Hematopoietic multipotent progenitor cell treated with erythropoietin and hydrocortisone succinate and interleukin-3 and kit ligand, for 4 days (in vitro differentiated cells): ENCODE measurements at places on chromosomes 13 and 19.

GRCh38 chr19:3179739-3180293 lies 1.2 kb downstream of the S1PR4 start:
- peak; percentile 62 for DNase-seq

DNA sequence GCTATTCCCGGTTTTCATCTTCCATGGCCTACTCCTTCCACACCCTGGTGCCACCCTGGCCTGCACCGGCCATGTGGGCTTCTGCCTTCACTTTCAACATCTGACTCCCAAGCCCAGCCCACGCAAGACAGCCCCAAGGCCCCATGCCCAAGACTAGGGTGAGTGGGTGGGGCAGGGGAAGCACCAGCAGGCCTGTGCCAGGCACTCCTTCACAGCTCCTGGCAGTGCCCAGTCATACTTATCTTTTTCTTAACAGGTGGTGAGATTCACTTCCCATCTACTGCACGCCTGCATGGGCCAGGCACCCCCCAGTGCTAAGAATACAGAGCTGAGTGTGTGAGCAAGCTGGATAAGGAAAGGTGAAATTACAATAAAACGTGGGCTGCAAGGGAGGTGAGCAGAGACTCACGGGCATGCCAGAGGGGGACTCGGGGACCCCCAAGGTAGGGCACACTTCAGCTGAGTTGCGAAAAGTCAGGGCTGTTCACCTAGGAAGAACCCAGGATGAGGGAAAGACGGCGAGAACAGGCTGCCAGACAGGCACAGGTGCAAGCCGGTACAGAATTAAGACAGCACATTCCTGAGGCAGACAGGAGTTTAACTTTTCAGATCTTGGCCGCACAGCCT lies 55.7 kb downstream of the COL4A1 start:
- DNase-seq = no peak

GRCh38 chr19:43464134-43464775 lies 1.2 kb downstream of the LYPD3 start:
- no peak for DNase-seq

GRCh38 chr19:50495020-50495531 lies 15.9 kb downstream of the JOSD2 start:
- DNase-seq = no peak

- DNase-seq = peak; percentile 56
Measured at GRCh38 chr13:77492982-77493381, 42.5 kb upstream of the SCEL start.

DNA sequence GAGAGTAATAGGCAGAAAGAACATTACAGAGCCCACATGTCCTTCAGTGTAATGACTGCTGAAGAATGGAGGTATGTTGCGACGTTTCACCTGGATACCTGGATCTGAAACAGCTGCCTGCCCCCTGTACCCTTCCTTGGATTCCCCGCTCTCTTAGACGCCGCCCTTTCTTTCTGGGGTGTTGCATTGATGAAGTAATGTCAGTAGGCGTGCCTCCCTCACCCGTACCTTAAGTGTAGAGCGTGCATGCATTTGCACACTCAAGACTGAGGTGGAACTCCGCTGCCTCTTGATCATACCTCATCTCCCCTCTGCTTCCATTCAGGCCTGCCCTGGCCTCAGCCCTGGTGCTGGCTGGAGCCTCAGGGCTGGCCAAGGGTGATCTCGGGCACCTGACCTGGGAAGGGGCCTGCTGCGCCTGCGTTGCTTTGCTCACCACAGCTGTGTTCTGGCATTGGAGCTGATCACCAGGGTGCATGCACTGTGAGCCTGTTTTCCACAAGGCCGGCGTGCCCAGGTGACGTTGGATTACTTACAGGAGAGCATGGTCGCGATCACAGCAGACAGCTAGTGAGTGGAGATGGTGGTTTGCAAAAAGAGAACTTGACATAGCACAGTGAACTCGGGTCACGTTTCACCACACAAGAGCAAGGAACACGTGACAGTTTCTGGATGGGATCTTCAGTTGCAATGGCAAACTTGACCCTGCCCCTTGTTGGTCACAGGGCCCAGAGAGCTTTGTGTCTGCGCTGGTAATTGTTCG lies 99.0 kb downstream of the ARHGEF7 start:
- DNase-seq = peak; percentile 55

GRCh38 chr13:75226733-75227435 lies 255.1 kb downstream of the TBC1D4 start:
- peak; percentile 91 for DNase-seq

- DNase-seq = peak; percentile 14
Measured at GRCh38 chr13:45879666-45880065, 28.1 kb upstream of the SIAH3 start.

GRCh38 chr13:74683411-74683810 lies 549.2 kb upstream of the KLF12 start:
- DNase-seq = peak; percentile 0

GRCh38 chr13:50616101-50616500 lies 227.4 kb downstream of the DLEU7 start:
- no peak for DNase-seq

GRCh38 chr19:51148580-51148979 lies 6.5 kb downstream of the SIGLEC7 start:
- peak; percentile 53 for DNase-seq

DNA sequence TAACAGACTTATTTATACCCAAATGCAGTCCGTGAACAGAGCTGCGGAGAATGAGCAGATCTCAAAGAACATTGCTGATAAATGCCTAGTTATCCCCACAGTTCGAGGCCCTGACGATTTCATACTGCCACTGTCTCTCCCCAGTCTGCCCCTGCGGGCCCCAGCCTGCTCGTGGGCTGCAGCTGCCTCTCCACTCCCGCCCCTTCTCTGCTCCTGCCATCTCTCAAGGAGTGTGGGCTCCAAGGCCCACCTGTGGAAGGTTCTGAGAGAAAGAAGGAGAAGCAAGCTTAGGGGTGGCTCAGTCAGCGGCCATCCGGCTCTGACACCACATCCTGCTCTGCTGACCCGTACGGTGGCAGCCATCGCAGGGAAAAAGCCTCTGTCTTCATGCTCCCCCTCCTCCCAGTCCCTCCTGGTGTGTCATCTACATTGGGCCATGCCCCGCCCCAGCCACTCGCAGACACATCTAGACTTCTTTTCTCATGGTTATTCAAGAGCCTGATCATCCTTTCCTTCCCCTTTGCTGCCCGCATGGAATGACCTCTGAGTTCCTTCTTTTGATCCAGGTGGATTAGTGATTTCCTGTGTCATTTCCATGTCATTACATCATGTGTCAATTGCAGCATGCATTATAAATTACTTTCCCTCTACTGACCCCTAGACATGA lies 52.0 kb downstream of the EPS15L1 start:
- DNase-seq = no peak

DNA sequence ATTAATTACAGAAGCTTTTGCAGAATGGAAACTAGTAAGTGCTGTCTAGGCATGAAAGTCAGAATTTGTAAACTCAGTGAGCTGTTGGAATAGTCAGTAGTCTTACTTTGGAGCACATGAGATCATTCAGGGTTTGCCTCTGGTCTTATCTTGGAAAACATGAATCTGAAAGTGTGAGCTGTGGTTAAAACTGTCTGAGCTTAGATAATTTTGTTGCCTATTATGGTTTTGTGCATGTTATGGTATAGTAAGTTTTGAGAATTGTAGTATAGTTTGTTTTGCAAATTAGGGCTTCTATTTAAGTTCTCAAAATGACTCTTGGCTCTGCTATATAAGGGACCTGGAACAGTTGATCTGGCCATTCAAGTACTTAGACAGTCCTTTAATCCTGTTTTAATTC lies 53.7 kb upstream of the TRPC4 start:
- peak; percentile 71 for DNase-seq

- no peak for DNase-seq
Measured at GRCh38 chr13:59409634-59410200, 754.0 kb downstream of the DIAPH3 start.

- no peak for DNase-seq
Measured at GRCh38 chr19:31706691-31707620, 357.7 kb upstream of the TSHZ3 start.

DNA sequence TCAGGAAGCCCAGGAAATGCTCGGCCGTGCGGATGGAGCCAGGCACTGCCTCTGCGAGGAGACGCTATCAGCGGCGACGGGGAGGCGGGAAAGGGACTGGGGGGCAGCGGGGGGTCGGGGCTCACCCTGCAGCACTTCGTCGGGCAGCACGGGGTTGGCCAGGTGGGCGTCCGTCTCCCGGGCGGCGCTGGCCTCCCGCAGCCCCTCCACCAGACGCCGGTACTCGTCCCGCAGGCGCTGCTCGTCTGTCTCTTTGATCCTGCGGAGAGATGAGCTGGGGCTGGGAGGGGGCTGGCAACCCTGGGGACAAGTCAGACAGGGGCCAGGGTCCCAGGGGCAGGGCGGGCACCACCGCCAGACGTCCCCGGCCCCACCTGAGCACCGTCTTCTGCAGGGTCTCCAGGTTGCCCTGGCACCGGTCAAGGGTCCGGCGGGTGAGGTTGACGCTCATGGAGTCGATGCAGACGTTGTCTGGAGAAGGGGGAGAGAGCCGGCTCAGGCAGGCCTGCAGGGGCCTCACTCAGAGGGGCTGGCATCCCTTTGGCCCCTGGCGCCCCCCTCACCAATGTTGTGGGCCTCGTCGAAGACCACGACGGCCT lies 6.4 kb downstream of the ERCC2 start:
- no peak for DNase-seq

- DNase-seq = no peak
Measured at GRCh38 chr19:34298891-34299520, 44.7 kb downstream of the GARRE1 start.

DNA sequence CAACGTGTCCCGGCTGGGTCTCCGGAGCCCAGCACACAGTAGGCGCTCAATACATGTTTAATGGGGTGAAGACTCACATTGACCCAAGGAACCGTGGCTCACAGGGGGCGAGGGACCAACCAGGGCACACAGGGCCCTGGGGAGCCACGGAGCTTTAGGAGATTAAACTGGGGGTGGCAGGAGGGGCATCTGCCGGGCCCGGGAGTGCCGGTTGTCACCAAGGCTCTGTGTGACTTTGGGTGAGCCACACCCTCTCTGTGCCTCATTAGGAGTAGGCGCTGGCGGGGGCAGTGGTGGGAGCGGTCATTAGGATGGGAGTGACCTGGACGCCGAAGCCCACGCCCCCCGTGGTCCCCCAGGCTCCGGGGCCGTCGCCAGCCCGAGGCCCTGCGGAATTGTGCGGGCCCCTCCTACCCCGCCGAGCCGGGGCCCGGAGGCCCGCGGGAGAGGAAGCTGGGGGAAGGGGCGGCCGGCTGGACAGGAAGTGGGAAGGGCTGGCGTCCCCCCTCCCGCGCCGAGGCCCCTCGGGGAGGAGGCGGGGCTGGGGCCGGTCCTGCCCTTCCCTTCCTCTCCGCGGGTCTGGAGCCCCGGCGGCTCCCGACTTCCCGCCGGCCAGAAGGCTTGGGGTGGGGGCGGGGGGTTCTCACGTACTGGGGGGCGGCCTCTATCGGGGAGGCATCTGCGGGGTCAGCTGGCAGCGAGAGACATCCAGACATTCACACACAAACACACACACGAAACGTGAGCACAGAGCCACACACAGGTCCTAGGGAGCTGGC lies 1.8 kb upstream of the SSBP4 start:
- peak; percentile 93 for DNase-seq

GRCh38 chr13:76425935-76426334 lies 460.3 kb downstream of the KCTD12 start:
- no peak for DNase-seq

GRCh38 chr13:93624311-93624777 lies 397.7 kb downstream of the GPC6 start:
- no peak for DNase-seq

DNA sequence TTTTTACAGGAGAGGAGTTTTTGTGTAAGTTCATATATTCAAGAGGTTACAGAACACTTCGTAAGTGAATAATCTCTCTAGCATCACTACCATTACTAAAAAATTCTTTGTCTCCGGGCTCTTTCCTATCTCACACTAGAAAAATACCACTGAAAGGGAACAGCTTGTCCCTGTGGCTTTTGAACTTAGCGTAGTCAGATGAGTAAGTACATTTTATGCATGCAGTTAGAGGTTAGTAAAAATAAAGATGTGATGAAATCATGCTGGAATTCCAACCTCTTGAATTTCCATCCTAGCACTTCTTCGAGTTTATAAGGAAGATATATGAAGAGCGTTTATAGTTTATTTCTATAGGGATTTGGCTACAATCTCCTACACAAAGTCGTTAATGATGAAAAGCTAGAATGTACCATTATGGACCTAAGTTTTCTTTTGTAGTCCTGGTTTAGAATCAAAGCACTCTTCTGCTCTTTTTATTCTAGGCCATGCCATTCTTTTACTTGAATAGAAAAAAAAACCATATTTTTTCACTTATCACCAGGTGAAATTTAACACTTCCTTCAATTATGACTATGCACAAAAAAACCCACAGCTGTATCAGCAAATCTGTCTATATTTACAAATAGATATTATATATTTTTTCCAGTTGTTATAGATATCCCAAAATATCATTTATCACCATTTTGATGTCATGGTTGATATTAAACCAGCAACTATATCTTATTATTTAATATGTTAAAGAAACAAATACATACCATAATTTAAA lies 139.9 kb upstream of the PCDH9 start:
- DNase-seq = no peak

DNA sequence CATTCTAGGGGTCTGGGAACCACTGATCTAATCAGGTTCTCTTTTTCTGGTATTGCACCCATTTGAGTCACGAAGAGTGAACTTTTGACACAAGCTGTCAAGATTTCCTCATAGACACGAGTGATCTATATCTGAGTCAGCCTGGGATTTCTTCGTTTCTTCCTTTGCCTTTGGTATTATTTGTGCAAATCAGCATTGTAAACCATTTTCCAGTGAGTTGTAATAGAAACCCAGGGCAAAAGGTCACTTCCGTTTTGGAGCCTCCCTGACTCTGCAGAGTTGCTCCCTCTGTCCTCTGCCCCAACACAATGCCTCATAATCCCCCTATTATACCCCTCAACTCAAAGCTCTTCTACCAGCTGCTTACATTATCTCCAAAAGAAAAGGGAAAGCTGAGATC lies 615.1 kb downstream of the EFNB2 start:
- DNase-seq = peak; percentile 13

GRCh38 chr13:99486996-99487395 lies 14.3 kb upstream of the TM9SF2 start:
- no peak for DNase-seq

DNA sequence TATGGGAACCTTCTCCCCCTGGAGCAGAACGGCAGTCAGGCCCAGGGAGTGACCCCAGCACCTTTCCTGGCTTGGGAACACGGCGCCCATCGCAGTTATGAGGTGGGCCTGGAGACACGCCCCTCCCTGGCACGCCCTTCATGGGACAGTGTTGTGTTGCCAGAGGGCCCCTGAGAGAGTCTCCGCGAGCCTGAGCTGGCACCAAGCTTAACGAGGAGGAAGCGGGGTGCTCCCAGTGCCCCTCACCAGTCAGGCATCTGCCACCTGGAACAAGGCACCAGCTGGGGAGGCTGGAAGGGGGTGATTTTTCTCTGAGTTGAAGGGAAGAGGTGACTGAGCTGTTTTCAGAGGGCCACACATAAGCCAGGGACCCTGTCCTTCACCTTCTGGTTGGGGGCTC lies 180.6 kb downstream of the KDM4B start:
- DNase-seq = no peak

- DNase-seq = no peak
Measured at GRCh38 chr13:111338841-111339240, 18.4 kb downstream of the TEX29 start.

DNA sequence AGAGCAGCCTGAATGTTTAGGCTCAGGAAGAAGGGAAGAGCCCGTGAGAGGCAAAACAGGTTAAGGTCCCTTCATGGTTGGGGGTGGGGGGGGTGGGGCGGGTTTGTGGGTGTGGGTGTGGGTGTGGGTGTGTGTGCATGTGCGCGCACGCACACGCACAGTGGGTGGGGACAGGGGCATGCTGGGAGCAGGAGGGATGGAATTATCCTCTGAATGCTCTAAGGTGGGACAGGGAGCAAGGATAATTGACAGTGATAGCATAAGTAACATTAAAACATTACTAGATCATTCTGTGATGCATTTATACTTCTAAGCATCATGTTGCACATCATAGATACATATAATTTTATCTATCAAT lies 64.7 kb downstream of the CCDC70 start:
- no peak for DNase-seq
